GM23248 (cell line): ENCODE measurements at places on chromosomes 2 and 18. TPM values are rescaled to one million over a fixed set of nuclear protein-coding genes. Genes with fewer than 3 reads are reported as not detected.

- no peaks in the 10 kb centered on the region for H3K4me1 ChIP-seq
- no peak for DNase-seq
- no peaks in the 10 kb centered on the region for H3K27me3 ChIP-seq
- no peaks in the 10 kb centered on the region for H3K36me3 ChIP-seq
- H3K4me3 ChIP-seq: no peak overlapping the region
Measured at GRCh38 chr2:83991992-83992391, 467.1 kb downstream of the SUCLG1 start.

DNA sequence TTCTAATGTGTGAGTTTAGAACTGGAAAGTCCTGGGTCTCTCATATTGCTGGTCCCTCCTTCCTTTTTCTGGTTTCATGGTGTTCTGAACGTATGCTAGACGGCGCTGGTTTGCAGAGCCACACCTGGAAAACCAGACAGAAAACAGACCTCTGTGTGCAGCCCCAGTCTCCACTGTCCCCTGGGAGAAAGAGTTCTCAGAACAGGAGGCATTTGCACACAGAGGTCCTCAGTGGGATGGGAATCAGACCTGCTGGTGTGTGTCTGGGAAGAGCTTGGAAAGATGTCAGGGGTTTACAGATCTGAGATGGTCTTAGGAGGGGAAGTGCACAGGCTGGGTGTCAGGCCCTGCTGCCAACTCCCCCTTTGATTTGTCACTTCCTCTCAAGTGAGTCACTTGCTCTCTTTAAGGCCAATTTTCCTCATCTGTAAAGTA lies 14.9 kb upstream of the MBP start:
- no peak overlapping the region for H3K27ac ChIP-seq
- DNase-seq: peak; percentile 54
- no peaks in the 10 kb centered on the region for H3K27me3 ChIP-seq

GRCh38 chr18:57846258-57846657 lies 43.1 kb upstream of the ATP8B1 start:
- DNase-seq: peak; percentile 69
- H3K27me3 ChIP-seq: no peaks in the 10 kb centered on the region
- H3K27ac ChIP-seq: peak overlapping the region; percentile 30

The C2orf76 gene
- 23.4 and 26.2 TPM in 2 replicates for polyA plus RNA-seq

The USP34 gene
- polyA plus RNA-seq: 27.1 and 34.5 TPM in 2 replicates

The ALPI gene
- polyA plus RNA-seq: not detected in 2 replicates

DNA sequence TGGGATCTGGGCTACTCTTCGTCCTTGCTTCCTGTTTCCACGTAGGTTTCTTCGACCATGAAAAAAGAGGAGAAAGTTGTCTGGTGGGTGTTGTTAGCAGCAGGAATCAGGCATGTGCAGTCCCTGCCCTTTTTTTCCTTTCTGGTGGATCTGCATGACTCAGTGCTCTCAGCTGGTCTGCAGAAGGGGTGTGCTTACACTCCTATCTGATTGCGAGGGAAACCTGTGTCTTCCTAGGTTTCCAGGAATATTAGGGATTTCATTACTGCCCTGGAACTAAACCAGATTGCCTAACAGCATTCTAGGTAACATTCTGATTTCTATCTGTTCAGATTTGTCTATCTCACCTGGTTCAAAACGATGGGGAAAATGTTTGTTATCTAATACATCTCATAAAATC lies 174.3 kb downstream of the CCDC102B start:
- no peak overlapping the region for H3K27ac ChIP-seq
- H3K4me1 ChIP-seq: no peaks in the 10 kb centered on the region
- no peak overlapping the region for H3K4me3 ChIP-seq
- no peaks in the 10 kb centered on the region for H3K27me3 ChIP-seq
- no peaks in the 10 kb centered on the region for H3K36me3 ChIP-seq

DNA sequence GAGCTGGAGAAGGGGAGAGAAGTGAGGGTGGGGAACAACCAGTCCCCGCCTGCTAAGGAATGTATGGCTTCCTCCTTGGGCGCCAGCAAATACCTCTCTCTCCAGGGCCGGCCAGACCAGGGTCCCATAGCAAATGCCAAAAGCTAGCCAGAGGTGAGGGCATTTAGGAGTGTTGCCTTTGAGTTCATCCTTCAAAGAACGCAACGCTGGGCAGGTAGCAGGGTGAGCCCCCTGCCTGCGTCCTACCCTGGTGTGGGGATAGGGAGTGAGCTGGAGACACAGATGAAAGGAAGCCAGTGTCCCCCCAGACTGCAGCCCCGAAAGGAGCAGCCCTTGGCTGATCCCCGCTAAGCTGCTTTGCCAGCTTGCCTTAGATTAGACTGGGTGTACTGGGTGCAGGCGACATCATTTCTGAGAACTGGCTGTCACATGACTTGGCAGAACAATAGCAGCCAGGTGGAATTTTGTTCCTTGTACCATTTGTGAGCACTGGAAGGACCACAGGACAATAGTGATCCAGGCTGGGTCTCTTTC lies 40.4 kb downstream of the KLHL29 start:
- peak overlapping the region; percentile 73; the same call in 1 of the 2 replicates for H3K27ac ChIP-seq
- H3K4me3 ChIP-seq: no peak overlapping the region
- no peak for DNase-seq
- no peaks in the 10 kb centered on the region for H3K27me3 ChIP-seq
- H3K36me3 ChIP-seq: no peaks in the 10 kb centered on the region

- DNase-seq: no peak
- no peak overlapping the region for H3K4me3 ChIP-seq
- H3K36me3 ChIP-seq: no peaks in the 10 kb centered on the region
- H3K27me3 ChIP-seq: no peaks in the 10 kb centered on the region; the same call in 1 of the 2 replicates
Measured at GRCh38 chr2:25532521-25532920, 140.9 kb downstream of the DTNB start.

The KHK gene
- polyA plus RNA-seq: 0.24 and 0.51 TPM in 2 replicates

- H3K36me3 ChIP-seq: peaks cover 48% of the 10 kb centered on the region
- no peaks in the 10 kb centered on the region for H3K27me3 ChIP-seq
- DNase-seq: no peak
Measured at GRCh38 chr2:36572719-36573059, 25.3 kb downstream of the FEZ2 start.

The RAD51AP2 gene
- polyA plus RNA-seq: not detected in 2 replicates

The RNF125 gene
- 0.18 and 0.77 TPM in 2 replicates for polyA plus RNA-seq

The TUBB8B gene
- polyA plus RNA-seq: not detected in 2 replicates

The EVA1A gene
- 145 and 149 TPM in 2 replicates for polyA plus RNA-seq

The ITGAV gene
- 56.8 and 61.9 TPM in 2 replicates for polyA plus RNA-seq

The ALK gene
- 0.05 TPM in 1 of 2 replicates, not detected in the other for polyA plus RNA-seq
